ENCODE measurements at places on chromosomes 5 and 9.

DNA sequence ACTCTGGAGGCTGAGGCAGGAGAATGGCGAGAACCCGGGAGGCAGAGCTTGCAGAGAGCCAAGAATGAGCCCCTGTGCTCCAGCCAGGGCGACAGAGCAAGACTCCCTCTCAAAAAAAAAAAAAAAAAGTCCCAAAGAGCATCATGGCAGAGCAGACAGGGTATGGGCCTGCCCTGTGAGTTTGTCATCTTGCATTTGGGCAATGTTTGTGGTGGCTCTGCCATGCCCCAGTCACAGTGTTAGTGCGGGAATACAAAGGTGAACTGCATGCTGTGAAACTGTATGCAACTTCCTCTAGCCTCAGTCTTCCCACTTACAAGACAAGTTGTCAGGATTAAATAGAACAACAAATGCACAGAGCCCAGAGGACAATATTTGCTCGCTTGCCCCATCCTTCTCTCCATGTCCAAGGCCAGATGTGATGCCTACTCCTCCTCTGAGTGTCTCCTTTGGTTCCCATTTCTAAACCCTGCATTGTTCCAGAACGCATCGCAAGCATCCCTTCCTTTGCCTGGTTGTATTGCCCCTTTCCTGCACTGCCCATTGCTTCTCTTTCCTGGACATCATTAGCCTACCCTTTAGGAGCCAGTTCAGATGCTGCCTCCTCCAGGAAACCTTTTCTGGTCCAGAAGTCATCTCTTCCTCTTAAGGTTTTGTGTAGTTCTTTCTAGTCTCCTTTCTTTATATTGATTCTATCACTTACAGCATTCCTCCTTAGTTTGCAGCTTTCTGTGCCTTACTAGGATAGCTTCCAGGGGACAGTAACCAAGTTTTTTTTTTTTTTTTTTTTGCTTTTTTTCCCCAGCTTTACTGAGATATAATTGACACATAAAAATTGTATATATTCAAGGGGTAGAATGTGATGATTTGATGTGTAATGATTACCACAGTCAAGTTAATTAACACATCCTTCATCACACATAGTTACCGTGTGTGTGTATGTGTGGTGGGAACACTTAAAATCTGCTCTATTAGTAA lies 69.0 kb upstream of the TNFAIP8 start:
- DNase-seq, result no peak

GRCh38 chr5:126746290-126746689 lies 30.6 kb upstream of the LMNB1 start:
- no peak for DNase-seq

GRCh38 chr5:102278231-102278630 lies 17.9 kb downstream of the SLCO4C1 start:
- DNase-seq, result no peak

DNA sequence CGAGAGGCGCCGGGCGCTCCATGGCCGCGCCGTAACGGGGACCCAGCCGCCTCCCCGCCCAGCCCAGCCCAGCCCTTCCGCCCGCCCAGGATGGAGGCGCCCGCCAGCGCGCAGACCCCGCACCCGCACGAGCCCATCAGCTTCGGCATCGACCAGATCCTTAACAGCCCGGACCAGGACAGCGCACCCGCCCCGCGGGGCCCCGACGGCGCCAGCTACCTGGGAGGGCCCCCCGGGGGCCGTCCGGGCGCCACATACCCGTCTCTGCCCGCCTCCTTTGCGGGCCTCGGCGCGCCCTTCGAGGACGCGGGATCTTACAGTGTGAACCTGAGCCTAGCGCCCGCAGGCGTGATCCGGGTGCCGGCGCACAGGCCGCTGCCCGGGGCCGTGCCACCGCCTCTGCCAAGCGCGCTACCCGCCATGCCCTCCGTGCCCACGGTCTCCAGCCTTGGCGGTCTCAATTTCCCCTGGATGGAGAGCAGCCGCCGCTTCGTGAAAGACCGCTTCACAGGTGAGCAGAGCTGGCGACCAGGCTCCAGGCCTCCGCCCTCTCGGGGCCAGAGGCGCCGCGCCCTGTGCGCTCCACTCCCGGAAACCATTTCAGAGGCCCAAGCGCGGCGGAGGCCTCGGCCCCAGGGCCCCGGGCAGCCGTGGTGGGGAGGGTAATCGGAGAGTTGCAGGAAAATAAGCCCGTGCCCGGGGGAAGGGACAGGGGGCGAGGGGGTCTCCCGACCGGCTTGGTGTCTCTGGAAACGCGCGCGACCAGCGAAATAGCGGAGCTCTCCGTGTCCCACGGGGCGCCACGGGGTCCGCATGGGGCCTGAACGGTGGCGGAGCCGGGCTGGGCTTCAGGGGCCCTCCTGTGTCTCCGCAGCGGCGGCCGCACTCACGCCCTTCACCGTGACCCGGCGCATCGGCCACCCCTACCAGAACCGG lies 496 bp downstream of the TLX3 start:
- peak; percentile 39 for DNase-seq

DNA sequence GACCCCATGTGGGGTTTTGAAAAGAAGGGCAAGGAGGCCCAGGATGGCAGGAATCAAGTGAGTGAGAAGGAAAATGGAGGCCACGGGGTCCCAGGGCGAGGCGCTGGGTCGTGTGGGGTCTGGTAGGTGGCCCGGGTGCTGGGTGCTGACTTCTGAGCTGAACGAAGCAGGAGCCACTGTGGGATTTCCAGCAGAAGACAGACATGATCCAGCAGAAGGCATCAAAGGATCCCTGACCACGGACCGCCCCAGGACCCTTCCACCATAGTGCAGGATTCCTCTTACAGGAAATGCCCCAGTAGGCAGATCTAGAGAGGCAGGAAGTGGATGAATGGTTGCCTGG lies 106.7 kb downstream of the ADAMTS2 start:
- no peak for DNase-seq

DNA sequence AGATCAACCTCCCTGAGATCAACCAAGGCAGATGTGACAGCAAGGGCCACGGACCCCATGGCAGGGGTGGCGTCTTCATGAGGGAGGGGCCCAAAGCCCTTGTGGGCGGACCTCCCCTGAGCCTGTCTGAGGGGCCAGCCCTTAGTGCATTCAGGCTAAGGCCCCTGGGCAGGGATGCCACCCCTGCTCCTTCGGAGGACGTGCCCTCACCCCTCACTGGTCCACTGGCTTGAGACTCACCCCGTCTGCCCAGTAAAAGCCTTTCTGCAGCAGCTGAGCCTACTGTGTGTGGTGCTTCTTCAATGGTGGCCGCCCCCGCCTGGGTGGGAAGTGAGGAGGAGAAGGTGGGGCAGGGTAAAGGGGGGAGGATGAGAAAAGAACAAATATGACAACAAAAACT lies 8.3 kb downstream of the GPX3 start:
- DNase-seq, result no peak

GRCh38 chr5:5179079-5179478 lies 38.9 kb downstream of the ADAMTS16 start:
- DNase-seq, result no peak

- no peak for DNase-seq
These were observed 261.6 kb downstream of the NFIB start for GRCh38 chr9:14052359-14052758.

DNA sequence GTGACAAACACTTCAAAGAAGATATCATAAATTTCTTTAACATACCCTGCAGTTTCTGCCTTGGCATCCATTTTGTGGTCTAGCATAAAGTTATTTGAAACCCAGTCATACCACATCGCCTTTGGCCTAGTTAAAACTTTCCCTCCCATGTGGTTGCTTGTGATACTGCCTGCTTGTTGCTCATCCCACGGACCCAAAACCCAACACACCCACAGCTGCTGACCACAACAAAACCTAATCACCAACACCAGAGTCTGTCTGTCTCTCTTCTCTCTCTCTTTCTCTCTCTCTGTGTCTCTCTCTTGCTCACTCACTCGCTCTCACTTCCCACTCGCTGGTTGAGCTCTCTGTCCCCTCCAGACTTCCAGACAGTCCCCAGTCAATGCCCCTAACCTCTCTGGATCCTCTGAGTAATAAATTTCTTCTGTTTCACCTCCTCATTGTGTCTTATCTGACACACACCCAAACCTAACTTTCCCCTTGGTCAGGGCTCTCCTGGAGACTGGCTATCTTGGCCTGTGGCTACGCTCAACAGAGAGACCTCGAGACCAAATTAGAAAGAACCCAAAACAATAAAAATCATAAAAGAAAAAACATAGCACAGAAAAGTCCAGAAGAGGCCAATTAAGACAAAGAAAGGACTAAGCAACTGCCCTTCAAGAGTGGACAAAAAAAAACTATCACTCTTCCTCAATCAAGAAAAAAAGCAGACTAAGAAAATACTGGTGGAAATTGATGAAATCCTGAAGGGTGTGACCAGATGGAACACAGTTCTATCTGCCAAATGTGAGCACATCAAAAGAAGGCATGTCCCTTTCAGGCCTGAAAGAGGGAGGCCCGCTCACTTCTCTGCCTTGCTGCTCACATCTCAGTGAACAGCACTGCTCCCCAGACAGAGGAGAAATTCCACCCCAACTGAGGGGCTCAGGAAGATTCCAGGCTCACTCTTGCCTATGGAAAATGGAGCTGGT lies 41.5 kb downstream of the TTLL11 start:
- DNase-seq, result peak; percentile 53
